ENCODE measurements at places on chromosomes 2 and 18. TPM values are rescaled to one million over a fixed set of nuclear protein-coding genes. Genes with fewer than 3 reads are reported as not detected.

ELOA2 gene
- total RNA-seq = not detected

DCTN1 gene
- total RNA-seq = 152 TPM

HOXD13 gene
- total RNA-seq = not detected

UGT1A8 gene
- total RNA-seq = not detected

PRKAG3 gene
- not detected for total RNA-seq
